ENCODE measurements at places on chromosomes 16 and 17.
A peak's percentile ranks its signal among the peaks of the same experiment; 100 is the strongest.

DNA sequence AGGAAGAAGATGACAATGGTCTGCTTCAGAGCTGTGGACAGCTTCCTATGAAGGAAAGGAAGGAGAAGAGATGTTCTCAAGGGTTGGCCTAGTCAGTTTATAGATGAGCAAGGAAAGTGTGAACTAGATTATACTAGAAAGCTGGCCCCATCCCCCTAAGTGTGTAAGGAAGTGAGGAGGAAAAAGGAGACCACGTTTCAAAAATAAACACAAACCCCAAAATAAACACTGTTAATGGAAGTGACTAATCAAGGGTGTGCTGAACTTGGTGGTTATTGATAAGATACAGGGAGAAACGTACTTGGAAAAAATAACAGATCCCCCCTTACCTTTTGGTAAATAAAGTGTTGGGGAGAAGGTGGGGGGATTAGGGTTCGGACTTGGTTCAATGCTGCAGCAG lies 267.1 kb downstream of the SOX9 start:
- peak overlapping the region; percentile 37 for H3K27ac ChIP-seq
- H3K36me3 ChIP-seq, result no peaks in the 10 kb centered on the region
- DNase-seq, result no peak

DNA sequence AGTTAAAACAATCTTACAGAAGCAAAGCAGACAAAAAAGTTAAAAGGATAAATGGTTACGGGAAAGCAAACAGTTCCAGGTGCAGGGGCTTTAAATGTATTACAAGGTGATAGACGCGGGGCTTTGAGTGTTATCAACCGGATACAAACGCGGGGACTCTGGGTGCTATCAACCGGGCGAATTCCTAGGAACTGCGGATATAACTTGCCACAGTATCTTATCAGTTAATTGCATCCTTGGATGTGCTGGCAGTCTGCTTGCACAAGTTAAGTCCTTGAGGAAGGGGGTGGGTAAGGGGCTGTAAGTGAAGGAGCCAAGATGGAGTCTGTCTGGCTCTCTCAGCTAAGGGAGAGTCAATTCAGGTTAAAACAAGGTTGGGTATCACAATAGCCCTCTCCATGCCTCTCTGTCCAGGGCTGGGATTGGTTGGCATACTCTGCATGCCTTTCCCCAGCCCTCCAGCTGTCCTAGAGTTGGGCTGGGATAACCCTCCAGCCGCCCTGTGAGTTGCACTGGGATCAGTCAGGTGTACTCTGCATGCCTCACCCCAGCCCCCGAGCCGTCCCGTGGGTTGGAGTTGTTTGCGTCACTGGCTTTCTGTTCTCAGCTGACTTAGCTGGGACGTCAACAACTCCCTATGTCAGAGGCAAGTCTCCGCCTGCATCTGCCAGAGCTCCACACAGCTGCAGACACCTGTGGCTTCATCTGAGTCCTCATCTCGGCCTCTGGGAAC lies 40.9 kb downstream of the TMEM235 start:
- peaks cover 52% of the 10 kb centered on the region for H3K4me1 ChIP-seq
- H3K36me3 ChIP-seq, result no peaks in the 10 kb centered on the region
- H3K27ac ChIP-seq, result no peak overlapping the region
- no peaks in the 10 kb centered on the region for H3K27me3 ChIP-seq

DNA sequence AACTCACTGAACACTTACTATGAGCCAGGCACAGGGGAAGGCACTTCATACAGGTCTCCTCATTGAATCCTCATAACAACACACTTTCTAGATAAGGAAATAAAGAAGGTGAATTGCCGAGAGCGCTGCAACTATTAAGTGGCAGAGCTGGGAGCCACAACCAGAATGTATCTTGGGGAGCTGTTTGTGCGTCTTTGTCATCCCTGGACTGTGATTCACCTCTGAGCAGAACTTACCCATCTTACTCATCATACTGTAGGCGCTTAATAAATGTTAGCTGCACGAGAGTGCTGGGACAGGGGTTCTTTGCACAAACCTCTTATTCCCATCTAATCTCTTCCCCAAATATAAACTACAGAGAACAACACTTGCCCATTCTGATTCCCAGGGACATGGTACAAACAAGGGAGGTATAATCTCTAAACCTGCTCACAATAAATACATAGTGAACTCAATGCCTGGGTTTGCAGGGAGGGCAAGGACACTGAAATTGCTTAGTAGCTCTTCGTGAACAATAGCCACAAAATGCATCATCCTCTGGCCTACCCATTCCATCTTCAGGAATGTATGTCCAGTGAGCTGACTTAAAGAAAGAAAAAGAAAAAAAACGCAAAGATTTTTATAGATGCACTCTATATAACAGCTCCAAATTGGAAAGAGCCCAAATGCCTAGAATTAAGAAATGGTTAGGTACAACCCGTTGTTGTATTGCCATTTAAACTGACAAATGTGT lies 43.0 kb downstream of the MYO18A start:
- peaks cover 45% of the 10 kb centered on the region for H3K4me1 ChIP-seq
- DNase-seq, result no peak
- H3K27me3 ChIP-seq, result no peaks in the 10 kb centered on the region
- H3K4me3 ChIP-seq, result no peak overlapping the region
- H3K36me3 ChIP-seq, result no peaks in the 10 kb centered on the region

- H3K36me3 ChIP-seq, result no peaks in the 10 kb centered on the region
- no peaks in the 10 kb centered on the region for H3K27me3 ChIP-seq
- DNase-seq, result no peak
- H3K4me3 ChIP-seq, result no peak overlapping the region
- no peaks in the 10 kb centered on the region for H3K4me1 ChIP-seq
- H3K27ac ChIP-seq, result no peak overlapping the region
These were observed 19.1 kb downstream of the ALOX15 start for GRCh38 chr17:4622375-4622774.

- no peak overlapping the region for H3K4me3 ChIP-seq
- no peak overlapping the region for H3K27ac ChIP-seq
- H3K27me3 ChIP-seq, result no peaks in the 10 kb centered on the region
- no peaks in the 10 kb centered on the region for H3K36me3 ChIP-seq
These were observed 7.6 kb upstream of the ATP2C2 start for GRCh38 chr16:84360748-84361147.

- no peak overlapping the region for H3K4me3 ChIP-seq
- H3K36me3 ChIP-seq, result peaks cover 54% of the 10 kb centered on the region
These were observed 26.0 kb downstream of the KANSL1 start for GRCh38 chr17:46167267-46167666.

- no peak overlapping the region for H3K4me3 ChIP-seq
- H3K27me3 ChIP-seq, result peaks cover 19% of the 10 kb centered on the region
- H3K27ac ChIP-seq, result no peak overlapping the region
These were observed 11.9 kb downstream of the KCNJ12 start for GRCh38 chr17:21388066-21388465.

GRCh38 chr17:41919840-41920579 lies 1.3 kb upstream of the ACLY start:
- peak overlapping the region; percentile 92 for H3K4me3 ChIP-seq
- no peaks in the 10 kb centered on the region for H3K27me3 ChIP-seq
- H3K36me3 ChIP-seq, result no peaks in the 10 kb centered on the region
- DNase-seq, result peak; percentile 38
- H3K27ac ChIP-seq, result no peak overlapping the region
- H3K4me1 ChIP-seq, result peaks cover 9% of the 10 kb centered on the region

DNA sequence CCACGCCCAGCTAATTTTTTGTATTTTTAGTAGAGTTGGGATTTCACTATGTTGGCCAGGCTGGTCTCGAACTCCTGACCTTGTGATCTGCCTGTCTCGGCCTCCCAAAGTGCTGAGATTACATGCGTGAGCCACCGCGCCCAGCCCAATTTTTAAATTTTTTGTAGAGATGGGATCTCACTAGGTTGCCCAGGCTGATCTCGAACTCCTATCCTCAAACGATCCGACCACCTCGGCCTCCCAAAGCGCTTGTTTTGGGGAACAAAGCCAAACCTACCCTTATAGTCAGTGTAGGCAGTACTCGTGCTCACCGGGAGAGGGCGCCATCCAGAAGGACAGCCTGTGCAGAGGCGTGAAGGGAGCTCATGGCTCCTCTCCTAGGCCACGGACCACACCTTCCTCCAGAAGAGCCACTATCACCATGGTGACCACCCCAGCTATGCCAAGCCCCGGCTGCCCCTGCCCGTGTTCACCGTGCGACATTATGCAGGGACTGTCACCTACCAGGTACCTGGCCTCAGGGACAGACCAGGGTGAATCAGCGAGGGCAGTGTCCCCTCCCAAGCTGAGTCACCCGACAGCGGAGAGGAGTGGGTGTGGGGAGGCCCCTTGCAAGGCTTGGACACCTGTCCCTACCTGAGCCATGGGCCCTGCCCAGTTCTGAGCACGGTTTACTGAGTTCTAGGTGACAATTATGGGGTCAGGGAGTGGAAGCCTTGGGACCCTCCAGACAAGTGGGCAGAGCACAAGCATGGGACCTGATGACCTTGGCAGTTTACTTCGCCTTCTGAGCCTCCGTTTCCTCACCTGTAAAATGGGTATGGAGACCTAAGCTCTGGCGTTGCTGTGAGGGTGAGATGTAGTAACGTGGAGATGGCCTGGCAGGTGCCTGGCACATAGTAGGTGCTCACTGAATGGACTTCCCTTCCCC lies 13.7 kb downstream of the MYO15B start:
- H3K27me3 ChIP-seq, result peaks cover 7% of the 10 kb centered on the region
- H3K4me1 ChIP-seq, result no peaks in the 10 kb centered on the region
- H3K27ac ChIP-seq, result no peak overlapping the region
- H3K4me3 ChIP-seq, result no peak overlapping the region
- DNase-seq, result peak; percentile 71
- no peaks in the 10 kb centered on the region for H3K36me3 ChIP-seq

DNA sequence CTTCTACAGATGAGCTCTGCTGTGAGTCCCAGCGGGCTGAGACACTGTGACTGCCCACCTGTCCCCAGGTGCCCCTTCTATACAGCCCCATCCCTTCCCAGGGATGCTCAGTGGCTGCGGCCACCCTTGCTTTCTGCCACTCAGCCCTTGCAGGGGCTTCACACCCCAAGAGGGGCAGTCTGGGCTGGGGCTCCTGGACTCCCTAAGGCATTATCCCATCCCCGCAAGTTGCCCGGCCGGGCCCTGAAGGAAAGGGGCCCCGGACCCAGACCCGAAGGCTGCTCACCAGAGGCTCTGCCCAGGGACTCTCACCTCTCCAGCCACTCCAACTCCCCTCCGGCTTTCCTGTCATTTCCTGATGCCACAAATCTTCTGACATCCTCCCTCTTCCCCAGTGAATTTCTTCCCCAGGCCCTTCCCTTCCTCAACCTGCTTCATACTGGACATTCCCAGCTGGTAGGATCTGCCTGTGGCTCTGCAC lies 88.5 kb upstream of the TOB1 start:
- H3K4me3 ChIP-seq, result peak overlapping the region; percentile 49
- H3K27ac ChIP-seq, result peak overlapping the region; percentile 90
- H3K36me3 ChIP-seq, result no peaks in the 10 kb centered on the region
- H3K4me1 ChIP-seq, result peaks cover 62% of the 10 kb centered on the region
- no peak for DNase-seq

DNA sequence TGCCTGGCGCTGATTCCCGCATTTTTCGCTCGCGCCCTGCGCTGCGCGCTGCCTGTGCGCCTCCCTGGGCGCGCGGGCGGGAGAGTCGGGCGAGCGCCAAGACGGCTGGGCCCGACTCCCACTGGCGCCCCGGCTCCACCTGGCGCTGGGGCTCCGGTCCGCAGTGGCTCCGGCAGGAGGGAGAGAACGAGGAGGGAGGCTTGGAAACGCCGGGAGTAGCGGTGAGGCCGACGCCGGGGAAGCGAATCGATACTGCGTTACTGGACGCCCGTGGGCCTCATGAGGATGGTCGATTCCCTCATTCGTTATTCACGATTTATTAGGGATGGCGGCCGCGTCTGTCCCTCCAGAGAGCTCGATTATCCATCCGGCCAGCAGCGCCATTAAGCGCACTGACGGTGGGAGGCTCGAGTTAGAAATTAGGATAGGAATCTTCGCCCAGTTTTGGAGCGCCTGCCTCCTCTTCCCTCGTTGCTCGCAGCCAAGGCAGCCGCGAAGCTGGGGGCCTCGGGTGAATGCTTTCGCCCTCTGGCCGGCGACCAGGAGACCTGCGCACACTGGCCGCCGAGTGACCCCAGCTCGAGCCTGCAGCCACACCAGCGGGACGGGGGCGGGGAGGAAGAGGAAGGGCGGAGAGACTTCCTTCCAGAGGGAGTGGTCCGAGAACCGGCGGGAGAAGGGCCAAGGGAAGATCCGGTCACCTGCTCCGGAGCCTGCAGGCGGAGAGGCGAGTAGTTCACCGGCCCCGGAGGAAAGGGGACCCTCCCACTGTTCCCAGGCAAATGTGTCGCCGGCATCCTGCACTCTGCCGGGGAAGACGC lies 1.3 kb upstream of the PCGF2 start:
- DNase-seq, result peak; percentile 73
- H3K27me3 ChIP-seq, result no peaks in the 10 kb centered on the region
- peak overlapping the region; percentile 54 for H3K27ac ChIP-seq
- peaks cover 26% of the 10 kb centered on the region for H3K4me1 ChIP-seq
- peak overlapping the region; percentile 66 for H3K4me3 ChIP-seq

- no peaks in the 10 kb centered on the region for H3K36me3 ChIP-seq
- H3K27ac ChIP-seq, result no peak overlapping the region
- H3K4me1 ChIP-seq, result no peaks in the 10 kb centered on the region
- H3K4me3 ChIP-seq, result no peak overlapping the region
These were observed 14.7 kb upstream of the SDK2 start for GRCh38 chr17:73658821-73659515.

DNA sequence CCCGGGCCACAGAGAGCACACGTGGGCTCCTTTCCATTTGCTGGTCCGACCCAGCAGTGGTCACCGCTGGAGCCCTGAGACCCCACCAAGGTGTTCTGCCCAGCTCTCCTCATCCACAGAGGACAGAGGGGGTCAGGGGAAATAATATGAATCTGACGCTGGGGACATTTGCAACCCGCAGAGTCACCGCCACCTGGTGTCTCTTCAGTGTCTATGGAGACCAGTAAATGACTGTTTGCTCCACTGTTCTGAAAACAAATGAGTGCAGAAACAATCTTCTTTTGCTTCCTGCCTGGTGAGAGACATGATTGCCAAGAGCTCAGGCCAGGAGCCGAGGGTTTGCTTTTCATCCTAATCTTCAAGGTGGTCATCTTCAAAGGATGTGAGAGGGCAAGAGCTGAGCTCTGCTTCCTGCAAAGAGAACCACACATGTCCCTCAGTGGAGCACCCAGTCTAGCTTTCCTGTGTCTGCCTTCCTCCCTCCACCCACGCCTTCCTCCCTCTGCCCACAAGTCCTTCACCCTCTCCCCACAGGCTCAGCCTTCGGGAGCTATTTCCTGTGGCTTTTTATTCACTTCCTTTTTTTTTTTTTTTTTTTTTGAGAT lies 14.7 kb upstream of the KLHDC4 start:
- no peak overlapping the region for H3K27ac ChIP-seq
- H3K4me3 ChIP-seq, result no peak overlapping the region
- no peaks in the 10 kb centered on the region for H3K36me3 ChIP-seq
- no peak for DNase-seq
- no peaks in the 10 kb centered on the region for H3K27me3 ChIP-seq

GRCh38 chr17:20053361-20053964 lies 44.3 kb downstream of the SPECC1 start:
- no peaks in the 10 kb centered on the region for H3K4me1 ChIP-seq
- DNase-seq, result no peak
- no peak overlapping the region for H3K4me3 ChIP-seq
- H3K27ac ChIP-seq, result no peak overlapping the region
- H3K36me3 ChIP-seq, result no peaks in the 10 kb centered on the region

Measured in SJCRH30 (cell line).